ENCODE measurements at places on chromosomes 1 and 21.

GRCh38 chr1:118073648-118074435 is 111.2 kb downstream of the SPAG17 start:
- no peak for DNase-seq

GRCh38 chr1:183780757-183781156 is 24.2 kb upstream of the RGL1 start:
- DNase-seq = no peak

- no peak for DNase-seq
These were observed 982 bp downstream of the SCCPDH start for GRCh38 chr1:246725191-246725590.

GRCh38 chr1:198929111-198929604 is 290.3 kb downstream of the PTPRC start:
- DNase-seq = peak; percentile 36

DNA sequence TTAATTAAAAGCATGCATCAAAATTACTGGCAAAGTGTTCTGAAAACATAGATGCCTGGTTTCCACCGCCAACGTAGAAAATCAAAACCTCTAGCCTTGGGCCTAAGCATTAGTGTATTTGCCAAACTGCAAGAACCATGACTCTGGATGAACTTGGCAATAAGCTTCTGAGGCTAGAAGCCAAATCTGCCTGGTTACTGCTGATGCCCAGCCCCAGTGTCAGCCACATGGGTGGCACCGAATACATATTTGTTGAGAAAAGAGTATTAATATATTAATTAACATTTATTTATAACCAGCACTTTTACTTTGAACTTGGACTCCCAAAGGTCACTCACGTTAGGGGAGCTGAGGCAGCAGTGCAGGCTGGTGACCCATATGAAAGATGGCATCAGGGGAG is 140.6 kb upstream of the HMGB4 start:
- DNase-seq = no peak

DNA sequence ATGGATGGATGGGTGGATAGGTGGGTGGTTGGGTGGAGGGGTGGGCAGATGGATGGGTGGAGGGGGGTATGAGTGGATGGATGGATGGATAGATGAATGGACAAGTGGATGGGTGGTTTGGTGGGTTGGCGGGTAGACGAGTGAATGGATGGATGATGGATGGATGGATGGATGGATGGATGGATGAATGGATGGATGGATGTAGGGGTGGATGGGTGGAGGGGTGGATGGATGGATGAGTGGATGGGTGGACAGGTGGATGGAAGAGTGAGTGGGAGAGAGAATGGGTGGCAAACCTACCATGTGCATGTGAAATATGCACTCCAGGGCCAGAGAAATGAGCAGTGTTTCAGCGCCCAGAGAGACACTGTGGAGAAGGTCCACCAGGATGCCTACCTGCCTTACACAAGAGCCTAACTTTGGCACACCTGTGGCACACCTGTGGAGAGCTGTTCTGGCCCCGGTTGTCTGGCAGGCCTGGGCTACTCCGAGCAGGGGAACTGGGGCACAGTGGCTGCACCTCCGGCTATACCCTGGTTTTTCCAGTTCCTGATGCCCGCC is 12.8 kb downstream of the EPHA2 start:
- no peak for DNase-seq

DNA sequence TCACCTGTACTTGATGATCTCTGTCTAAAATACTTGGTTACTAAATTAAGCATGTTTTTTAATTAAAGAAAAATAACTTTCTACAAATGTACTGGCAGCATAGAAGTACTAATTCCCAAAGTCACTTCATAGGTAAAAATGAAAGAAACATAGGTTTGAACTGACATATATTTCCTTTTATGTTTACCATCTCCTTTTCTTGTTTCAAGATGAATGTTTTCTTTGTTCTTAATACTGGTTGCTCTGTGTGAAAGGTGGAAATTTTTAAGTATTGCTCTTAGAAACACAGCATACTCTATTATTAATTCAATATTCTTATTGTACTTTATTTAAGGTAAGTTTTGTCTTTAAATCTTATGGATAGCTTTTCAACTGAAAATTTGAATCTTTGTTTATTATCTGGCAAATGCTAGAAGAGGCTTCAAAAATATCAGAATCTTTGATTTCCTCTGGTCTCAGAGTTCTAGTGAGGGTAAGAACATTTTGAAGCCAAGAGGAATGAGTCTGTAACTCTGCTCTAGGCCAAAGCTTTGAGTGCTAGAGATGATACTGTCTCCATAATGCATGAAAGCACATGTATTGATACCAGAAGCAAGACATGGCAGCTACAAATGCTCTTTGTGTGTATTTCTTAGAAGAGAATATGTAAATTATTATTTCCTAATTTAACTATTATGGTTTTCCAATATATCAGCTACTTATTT is 18.2 kb downstream of the RRP15 start:
- DNase-seq = no peak

DNA sequence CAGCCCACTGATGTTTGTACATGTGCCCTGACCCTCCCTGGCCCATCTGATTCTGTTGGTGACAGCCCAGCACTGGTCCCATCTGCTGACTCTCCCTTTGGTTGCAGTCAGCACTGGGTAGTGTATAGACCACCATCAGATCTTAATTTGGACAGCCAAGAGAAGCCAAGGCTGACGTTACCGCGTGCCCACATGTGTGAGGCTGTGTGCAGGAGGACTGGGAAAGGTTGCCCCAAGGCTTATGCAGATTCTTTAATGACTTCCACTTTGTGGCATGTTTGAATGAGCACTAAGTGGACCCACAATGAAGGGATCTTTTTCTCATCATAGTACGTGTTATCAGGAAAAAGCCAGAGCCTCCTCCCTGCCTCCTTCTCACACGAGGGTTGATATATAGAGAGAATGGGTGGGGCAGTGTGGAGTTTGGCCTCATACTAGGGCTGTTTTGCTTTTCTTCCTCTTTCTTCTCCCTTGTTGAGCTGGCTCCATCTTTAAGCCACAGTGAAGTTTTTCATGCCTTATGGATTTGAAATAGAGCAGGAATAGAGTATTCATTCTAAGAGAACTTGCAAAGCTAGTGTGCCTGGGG is 93.5 kb downstream of the NAV1 start:
- no peak for DNase-seq

- DNase-seq = no peak
These were observed 738 bp downstream of the LURAP1 start for GRCh38 chr1:46203738-46204405.

DNA sequence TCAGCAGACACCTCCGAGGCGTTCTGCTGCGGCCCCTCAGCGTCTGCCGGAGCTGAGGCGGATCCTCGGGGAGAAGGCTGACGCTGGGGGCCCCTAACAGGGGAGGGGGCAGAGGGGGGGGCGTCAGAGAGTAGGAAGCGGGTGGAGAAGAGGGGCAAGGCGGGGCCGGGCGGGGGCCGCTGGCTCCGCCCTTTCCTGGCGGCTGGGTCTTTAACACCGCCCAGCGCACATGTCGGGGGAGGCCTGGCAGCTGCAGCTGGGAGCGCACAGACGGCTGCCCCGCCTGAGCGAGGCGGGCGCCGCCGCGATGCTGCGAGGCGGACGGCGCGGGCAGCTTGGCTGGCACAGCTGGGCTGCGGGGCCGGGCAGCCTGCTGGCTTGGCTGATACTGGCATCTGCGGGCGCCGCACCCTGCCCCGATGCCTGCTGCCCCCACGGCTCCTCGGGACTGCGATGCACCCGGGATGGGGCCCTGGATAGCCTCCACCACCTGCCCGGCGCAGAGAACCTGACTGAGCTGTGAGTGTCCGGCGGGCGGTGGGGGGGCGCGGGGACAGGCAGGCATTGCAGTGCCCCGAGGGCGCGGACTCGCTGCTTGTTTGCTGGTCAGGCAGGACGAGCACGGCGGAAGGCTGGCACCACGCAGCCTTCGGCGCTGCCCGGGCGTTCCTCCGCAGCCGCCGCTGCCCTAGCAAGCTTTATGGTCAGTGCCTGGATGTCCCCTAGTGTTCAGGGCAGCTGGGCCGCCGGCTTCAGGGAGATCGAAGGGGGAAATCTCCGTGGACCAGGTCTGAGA is at the start of gene NTRK1:
Gene NTRK1 (plus strand): TSS at position 238 of the 796 bp plus-strand sequence. CDS start 70 bp downstream, at position 308.
- no peak for DNase-seq

DNA sequence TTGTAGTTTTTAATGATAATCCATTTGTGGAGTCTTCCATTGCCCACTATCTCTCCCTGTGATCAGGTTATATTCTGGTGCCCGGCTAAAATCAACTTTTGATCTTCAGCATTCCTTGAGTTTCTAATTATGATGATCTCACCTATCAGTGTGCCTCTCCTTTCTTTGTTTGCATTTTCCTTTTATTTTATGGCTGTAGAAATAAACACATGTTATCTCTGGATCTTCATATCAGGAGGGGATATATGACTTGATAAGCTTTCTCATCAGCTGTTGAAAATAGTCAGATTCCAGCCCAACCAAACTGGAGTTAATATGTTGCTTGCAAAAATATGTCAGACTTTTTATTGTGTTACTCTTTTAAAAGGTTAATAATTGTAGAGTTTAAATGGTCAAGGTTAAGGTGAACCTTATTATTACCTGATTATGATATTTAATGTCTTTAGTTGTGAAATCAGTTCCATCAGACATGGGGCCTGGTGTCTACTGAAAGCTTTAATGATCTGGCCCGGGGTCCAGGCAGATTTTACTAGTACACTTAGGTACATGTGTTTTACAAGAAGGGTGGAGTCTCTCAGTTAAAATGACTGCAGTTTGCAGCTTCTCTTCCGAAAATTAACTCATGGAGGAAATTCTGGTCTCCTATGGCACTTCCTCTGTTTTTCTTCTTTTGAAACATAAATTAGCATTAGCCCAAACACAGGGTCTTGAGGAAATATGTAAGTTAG is 12.8 kb downstream of the KRTAP24-1 start:
- no peak for DNase-seq

- DNase-seq = peak; percentile 93
These were observed 31.9 kb downstream of the NEK2 start for GRCh38 chr1:211643324-211644212.

DNA sequence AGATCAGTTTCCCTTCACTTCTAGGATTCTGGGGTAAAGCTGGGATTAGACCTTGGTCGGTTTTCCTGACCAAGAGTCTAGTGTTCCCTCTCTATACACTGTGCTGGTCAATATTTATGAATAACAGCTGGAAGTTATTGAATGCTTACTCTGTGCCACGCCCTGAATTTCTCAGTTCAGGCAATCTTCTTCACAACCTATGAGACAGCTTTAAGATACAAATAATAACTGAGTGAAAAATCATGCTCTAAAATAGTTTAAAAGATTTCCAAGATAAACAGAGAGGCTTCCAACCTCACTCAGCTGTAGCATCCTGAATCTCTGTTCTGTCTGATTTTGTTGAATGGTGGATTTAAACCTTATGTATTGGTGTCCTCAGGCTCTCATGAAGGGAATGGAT is 72.2 kb downstream of the GNG12 start:
- DNase-seq = no peak

DNA sequence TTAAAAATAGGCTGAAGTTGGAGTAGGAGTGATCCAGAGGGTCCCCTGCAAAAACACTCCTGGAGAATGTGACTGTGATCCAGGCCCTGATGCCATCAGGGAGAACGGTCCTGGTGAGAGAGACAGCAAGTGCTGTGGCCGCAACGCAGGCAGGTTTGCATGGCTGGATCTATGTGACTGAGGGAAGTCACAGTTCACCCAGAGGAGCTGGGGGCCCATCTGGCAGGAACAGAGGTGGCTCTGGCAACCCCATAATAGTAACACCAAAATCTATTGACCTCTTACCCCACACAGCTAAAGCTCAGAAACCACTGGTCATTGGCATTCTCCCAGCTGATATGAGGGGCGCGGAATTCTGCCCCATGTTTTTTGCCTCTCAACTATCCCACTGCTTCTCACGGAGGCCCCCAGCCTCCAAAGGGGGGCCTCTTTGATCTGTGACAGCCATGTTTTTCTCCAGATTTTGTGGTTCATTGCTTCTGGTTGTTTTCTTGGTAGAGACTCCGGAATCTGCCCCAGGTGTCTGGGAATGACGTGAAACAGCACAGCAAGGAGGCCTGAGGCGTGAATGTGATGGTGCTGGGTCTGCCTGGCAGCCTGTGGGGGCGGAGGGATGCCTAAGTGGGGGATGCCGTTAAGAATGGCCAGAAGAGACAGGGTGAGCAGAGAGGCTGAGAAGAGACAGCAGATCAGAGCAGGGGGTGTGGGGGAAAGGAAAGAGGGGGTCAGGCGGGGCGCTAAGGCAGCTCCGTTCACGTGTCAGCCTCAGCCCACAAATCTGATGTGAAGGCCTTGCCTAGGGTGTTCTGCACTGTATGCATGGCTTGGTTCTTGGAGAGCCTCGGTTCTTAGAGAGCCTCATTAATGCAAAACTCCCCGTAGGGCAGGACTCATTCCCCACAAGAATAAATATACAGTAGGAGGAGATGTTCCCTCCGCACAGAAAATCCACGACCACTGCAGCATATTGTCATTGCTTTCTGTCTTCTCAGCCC is 23.5 kb downstream of the CASP9 start:
- DNase-seq = no peak

DNA sequence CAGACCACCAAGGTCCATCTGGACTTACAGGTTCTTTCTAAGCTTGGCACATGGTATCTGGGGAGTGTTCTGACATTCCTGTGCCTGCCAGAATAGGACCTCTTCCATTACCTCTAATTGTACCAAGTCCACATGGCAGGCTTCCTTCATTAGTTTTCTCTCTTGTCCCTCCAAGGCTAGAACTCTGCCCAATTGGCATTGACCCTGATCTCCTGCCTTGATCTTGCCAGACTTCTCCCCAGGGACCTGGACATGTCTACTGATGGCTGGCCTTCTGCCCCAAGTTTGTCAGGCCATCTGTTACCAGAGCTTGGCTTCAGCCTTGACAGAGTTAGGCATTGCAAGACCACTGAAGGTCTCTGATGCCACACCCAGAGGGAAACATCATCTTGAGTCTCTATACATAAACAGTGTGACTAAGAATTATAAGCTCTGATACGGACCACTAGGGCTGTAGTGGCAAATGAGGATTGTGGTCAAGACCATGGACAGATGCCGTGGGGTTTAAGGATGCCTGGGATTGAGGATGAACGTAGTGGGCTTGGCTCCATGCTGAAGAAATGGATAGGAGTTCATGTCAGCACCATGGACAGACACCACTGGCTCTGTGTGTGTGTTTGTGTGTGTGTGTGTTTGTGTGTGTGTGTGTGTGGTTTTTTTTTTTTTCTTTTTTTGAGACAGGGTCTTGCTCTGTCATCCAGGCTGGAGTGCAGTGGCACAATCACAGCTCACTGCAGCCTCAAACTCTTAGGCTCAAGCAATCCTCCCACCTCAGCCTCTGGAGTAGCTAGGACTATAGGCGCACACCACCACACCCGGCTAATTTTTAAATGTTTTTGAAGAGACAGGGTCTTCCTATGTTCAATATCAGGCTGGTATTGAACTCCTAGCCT is 19.5 kb upstream of the PSMB2 start:
- DNase-seq = no peak

DNA sequence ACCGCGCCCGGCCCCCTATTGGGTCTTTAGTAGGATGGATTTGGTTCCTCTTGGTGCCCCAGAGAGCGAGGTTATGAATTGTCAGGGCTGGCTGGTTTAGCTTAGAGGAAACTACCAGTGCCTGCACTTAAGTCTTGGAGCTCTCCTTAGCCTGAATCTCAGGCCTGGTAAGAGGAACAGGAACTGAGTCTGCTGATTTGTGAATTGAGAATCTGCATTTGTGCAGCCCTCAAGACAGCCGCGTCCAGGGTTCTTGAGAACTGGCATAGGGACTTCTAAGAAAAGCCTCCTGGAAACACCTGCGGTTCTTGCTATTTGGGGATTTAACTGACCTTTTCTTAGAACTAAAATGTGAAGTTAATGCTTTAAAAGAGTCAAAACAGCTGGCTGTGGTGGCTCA is 1.7 kb downstream of the NECAP2 start:
- no peak for DNase-seq
